ENCODE measurements at places on chromosomes 3 and 15.

DNA sequence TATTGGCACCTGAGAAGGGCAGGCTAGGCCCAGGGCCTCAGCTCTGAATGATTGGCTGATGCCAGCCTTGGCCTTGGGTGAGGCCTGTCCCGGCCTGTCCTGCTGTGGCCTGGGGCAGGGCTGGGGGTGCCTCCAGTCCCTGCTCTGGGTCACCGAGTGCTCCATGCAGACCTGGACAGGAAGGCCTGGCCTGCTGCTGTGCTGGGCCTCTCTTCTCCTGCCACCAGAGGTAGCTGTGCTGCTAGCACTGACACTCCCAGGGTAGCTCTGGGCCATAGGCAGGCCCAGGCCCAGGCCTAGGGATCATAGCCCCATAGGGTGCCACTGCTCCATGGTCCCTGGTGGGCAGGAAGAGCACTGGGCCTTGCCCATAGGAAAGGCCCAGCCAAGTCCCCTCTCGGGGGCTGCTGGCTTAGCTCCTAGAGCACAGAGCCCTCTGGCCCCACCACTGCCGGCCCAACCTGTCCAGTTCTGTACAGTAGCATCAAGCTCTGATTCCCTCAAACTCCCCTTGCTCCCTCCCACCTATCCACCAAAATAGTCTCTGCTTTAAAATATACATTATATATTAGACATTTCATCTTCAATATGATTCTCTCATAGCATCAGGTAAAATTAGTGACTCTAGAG is 18.2 kb downstream of the ABTB1 start:
- no peak for DNase-seq

- DNase-seq, result no peak
Measured at GRCh38 chr3:119870512-119870911, 88.6 kb downstream of the NR1I2 start.

DNA sequence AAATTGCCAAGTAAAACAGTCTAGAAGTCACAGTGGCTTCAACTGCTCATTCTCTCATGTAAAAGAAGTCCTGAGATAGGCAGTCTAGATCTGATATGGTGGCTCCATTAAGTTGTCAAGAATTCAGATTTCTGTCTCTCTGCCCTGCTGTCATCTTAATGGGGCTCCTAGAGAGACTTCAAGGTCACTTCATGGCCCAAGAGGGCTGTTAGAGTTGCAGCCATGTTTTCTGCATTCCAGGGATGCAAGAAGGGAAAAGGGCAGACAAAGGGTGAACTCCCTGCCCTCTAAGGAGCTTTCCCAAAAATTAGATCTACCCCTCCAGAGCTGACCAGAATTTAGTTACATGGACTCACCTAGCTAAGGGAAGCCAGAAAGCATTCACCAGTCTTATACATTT is 23.1 kb downstream of the ABHD2 start:
- DNase-seq, result no peak

DNA sequence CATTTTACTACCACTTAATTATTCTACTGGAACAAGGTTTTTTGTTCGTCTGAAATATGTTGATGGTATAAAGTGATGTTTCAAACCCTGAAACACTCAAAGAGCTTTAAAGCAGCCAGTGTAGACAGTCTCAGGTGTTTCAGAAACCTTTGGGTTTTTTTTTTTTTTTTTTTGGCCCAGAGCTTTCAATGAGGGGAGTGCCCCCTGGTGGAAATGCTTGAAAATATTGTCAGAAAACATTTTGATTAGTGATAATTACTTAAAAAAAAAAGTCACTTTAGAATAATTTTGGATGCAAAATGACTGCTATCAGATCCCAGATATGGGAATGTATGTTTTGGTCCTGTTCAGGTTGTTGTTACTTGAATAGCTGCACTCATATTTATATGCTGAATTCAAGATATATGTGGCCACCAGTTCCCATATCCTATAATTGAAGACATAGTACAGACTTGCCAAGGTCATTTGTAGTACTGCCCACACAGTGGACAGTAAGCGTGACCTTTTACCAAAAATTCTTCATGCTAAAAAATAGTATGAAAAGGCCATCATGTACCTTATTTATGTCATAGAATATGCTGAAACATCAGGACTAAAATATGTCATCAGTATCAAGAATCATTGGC is 35.9 kb downstream of the SATB1 start:
- no peak for DNase-seq

DNA sequence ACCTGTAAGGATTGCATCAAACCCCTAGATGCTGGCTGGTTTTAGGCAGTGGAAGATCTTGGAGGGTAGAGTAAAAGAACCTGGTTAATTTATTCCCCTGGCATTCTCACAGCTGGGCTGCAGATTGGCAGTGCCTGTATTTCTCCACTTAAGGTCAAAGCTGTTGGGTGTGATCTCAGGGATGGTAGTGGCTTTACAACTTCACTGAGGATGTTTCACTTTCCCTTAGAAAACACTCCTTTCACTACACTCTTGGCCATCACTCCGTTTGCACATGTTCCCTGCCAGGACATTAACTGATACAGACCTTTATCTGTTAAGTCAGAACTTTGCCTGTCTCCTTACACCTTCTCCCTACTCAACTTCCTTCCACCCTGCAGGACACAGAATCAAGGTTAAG is 779.1 kb upstream of the SEMA6D start:
- DNase-seq, result no peak

DNA sequence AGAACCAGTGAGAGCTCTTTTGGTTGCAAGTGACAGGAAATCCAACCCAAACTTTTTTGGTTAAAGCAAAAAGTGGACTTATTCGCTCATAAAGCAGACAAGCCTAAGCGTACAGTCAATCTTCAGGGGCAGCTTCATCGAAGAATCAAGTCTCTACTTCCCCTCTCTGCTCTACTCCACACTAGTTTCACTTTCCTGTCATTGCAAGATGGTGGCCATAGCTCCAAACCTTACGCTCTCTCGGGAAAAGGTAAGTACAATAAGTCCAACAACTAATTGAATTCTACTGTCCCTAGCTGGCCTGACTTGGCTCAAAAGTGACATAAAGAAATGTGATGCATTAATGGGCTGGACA is 24.9 kb upstream of the ZNF710 start:
- DNase-seq, result no peak

DNA sequence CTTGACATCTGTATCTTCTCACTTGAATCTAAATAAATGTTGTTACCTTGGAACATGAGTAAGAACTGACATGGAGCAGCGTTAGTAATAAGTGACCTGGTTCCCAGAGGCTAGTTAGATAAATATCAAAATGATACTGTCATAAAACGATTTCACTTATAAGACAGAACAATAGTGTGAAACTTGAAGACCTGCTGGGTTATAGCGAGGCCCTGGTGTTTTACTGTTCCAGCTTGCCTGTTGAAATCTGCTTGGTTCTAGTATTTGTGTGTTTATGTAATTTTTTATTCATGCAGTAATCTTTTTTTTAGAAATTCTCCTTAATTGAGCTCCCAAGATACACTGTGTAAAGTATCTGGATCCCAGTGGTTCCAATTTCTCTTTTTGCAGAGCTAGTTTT is 129.4 kb downstream of the CACNA2D3 start:
- DNase-seq, result no peak

All from stimulated activated CD8-positive, alpha-beta memory T cell treated with anti-CD3 and anti-CD28 coated beads, Interleukin-4, amount 100 ng/mL, for 4 hours (primary cell).